ENCODE measurements at places on chromosomes 3 and 15.
A peak's percentile ranks its signal among the peaks of the same experiment; 100 is the strongest.

- peak; percentile 89 for DNase-seq
These were observed 79.4 kb downstream of the SMAD3 start for GRCh38 chr15:67144609-67145311.

GRCh38 chr15:49436751-49437150 is 13.7 kb downstream of the FGF7 start:
- DNase-seq, result no peak

DNA sequence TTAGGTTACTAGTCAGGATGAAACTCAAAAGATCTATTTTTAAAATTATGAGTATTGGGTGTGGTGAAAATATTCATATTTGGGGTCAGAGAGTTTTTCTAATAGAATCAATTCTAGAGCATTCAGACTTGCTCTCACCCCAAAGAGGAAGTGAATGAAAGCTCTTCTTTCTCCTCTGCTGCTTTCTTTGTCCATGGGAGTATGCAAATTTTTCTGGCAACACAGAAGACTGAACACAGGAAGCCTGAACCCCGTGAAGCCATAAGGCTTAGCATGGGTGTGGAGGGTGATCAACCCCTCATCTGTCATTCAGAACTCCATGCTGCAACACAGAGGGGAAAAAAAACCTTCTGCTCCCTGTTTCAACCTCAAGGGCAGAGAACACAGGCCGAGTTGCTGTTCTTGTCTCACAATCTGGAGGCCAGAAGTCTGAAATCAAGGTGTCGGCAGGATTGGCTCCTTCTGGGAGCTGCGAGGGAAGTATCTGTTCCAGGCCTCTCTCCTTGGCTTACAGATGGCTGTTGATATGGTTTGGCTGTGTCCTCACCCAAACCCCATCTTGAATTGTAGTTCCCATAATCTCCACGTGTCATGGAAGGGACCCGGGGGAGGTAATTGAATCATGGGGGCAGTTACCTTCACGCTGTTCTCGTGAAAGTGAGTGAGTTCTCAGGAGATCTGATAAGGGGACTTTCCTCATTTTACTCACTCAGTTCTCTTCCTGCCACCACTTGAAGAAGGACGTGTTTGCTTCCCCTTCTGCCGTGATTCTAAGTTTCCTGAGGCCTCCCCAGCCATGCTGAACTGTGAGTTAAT is 33.7 kb upstream of the CD47 start:
- no peak for DNase-seq

- DNase-seq, result peak; percentile 9
These were observed 98.8 kb upstream of the ZBTB20 start for GRCh38 chr3:115245899-115246298.

GRCh38 chr3:72604328-72604727 is 243.9 kb downstream of the SHQ1 start:
- DNase-seq, result no peak
